ENCODE measurements at places on chromosomes 1 and 21.

DNA sequence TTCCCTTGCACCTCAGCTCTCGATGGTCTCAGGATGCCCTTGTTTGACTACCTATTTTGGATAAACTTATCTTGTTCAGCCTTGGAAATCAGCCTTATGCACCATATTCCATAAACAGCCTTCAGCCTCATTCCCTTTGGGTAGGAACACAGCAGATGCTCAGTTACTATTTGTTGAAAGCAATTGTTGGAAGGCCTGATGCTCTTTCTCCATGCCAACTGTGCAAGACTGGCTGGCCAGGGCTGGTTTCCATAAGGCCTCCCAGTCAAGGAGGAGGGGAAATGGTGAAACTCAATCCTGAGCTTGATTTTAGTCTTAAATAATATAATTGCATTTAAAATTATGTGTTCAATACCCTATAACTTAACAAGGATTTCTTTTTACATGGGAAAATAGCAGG, 121.1 kb upstream of the DEPDC1 start:
- DNase-seq: no peak

DNA sequence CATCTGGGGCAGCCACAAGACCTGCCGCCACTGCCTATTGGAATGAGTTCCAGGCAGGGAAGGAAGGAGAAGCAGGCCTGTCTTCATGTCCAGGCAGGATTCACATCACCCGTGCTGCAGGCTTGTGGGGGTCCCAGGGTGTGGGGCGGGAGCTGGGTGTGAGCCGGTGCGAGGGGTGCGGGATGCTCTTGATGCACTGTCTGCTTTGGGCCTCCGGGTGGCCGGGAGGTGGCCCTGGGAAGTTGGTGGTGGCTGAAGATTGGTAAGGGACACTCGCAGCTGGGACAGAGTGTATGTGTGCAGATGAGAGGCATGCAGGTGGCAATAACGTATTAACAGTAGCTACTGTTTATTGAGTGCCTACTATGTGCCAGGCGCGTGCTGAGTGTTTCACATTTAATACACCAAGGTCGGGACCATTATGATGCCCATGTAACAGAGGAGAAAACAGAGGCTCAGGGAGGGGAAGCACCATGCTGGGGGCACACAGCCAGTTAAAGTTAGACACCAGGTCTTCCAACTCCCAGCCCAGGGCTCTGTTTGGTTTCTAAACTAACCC, 3.3 kb downstream of the CROCC start:
- DNase-seq: no peak

DNA sequence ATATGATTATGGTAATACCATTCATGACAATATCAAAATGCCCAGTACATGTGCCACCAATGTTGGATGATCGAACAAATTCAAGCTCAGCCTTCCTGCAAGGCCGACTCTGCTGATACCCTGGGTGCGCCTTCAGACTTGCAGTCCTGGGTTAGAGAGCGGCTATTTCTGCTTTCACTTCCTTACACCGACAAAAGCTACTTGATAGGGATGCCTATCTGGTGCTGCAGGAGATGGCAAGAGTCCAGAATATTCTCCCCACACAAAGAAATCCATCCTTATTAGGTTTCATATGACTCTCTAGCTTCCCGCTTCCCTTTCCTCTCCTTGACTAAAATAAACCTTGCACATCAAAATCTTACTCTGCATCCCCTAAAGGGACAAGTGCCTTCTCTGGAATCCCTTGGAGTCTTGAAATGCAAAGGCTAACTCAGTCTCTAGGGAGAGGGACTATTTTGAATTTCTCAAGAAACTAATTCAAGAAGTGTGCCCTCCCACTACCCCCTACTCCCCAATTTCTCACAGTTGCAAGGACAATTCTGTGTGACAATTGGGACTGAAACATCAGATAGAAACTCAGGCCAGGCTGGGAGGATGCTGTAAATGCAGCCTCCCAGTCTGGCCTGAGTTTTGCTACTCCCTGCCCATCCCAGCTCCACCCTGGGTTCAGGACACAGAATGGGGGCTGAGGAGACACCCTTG, 103.1 kb upstream of the USP24 start:
- no peak for DNase-seq

GRCh38 chr1:197686231-197686630, 89.0 kb downstream of the DENND1B start:
- no peak for DNase-seq

DNA sequence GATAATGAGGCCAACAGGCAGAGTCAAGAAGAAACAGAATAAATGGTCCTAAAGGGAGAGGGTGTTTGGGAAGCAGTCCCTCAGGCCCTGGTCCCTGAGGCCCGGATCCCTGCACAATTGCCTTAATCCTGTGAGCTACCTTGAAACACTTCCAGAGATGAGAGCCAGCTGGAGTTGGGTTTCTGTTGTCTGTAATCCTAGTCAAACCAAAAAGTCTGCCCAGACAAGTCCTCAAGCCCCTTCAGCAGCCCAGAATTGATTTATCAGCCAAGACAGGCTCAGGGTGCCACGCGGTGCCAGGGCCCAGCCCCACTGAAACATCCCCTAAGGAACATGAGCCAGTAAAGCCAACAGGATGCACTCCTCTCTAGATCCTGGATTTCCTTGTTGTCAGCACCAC, 16.4 kb upstream of the CLSTN1 start:
- no peak for DNase-seq

- no peak for DNase-seq
These were observed 11.7 kb downstream of the CELSR2 start for GRCh38 chr1:109261006-109261405.

DNA sequence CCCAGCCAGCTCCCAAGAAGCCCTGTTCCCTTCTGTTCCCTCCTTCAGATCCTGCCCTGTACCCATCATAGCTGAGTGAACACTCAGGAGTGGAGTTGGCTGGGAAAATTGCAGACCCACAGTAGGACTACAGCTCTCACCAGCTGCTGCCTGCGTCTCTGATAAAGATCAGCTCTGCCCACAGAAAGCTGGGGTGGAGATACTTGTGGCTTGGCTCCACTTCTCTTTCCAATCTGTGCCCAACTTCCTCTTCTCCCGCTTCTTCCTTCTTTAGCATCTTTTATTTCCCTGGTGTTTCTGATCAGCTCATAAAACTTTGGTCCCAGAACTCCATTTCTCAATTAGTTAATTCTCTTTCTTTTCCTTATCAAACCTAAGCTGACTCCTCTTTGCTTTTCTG, 5.5 kb upstream of the CD1A start:
- no peak for DNase-seq

DNA sequence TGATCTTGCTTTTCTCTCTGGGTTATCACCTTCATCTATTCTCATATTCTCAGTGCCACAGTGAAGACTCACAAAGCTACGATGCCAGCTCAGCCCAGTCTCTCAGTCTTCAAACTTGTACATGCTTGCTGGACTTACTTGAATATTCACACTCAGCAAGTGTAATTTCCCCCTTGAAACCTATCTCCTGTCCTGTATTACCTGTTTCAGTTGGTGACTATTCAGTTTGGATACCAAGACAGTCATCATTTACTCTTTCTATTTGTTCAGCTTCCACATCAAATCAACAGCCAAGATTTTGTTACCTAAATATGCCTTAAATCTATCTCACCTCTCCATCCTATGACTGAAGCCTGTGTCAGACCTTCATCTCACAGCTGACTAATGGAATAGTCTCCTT, 209.7 kb downstream of the LRRC7 start:
- DNase-seq: no peak

- DNase-seq: no peak
These were observed 43.0 kb upstream of the TRABD2B start for GRCh38 chr1:48040154-48040553.

DNA sequence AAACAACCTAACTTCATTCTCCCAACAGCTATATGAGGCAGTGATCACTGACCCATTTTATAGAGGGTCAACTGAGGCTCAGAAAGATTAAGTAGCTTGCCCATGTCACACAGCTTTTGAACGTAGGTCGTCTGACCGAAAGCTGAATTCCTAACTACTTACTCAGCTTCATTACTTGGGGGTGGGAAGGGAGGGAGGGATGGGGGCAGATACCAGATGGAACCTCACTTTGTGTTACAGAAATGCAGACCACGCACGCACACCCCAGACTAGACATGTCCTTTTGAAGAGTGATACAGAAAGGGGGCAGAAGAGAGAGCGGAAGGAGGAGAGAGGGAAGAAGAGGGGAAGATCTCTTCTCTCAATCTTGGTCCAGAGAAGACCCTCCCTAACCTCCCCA, 2.3 kb downstream of the ADGRB2 start:
- peak; percentile 21 for DNase-seq

DNA sequence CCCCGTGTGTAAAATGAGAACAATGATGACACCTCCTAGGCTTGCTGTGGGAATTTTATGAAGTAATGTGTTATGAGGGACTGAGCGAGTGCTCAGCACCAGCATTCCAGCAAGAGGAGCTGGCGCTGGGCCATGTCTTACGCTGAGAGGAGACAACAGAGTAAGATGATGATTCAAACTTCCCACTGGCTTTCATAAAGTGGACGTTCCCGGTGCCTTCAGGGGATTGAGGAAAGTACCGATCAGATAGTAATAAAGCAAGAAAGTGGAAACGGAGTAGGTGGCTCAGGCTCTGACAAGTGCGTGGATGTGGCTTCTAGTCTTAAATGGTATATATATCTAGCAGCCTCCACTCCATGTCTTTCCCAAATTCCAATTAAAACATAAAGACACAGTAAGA, 23.8 kb downstream of the EPHA10 start:
- no peak for DNase-seq

GRCh38 chr1:150555971-150556865, 7.0 kb downstream of the ADAMTSL4 start:
- no peak for DNase-seq

GRCh38 chr1:113929750-113930498, 800 bp downstream of the HIPK1 start:
- DNase-seq: no peak

DNA sequence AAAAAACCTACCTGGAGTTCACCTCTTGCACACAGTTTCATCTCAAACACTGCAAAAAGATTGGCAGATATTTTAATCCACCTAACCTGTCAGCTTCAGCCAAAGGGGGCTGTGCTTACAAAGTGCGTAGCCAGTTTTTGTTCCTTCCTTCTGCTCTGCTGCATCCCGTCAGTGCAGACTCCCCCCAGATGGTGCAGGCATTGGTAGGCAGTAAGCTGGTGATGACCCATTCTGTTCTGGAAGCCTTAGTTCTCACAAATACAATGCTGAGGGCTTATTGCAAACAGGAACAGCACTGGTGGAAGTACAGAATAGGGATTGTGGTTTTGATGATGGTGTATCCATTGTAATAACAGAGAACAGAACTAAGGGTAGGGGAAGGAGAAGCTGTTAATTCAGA, 239.5 kb downstream of the RYR2 start:
- DNase-seq: no peak

DNA sequence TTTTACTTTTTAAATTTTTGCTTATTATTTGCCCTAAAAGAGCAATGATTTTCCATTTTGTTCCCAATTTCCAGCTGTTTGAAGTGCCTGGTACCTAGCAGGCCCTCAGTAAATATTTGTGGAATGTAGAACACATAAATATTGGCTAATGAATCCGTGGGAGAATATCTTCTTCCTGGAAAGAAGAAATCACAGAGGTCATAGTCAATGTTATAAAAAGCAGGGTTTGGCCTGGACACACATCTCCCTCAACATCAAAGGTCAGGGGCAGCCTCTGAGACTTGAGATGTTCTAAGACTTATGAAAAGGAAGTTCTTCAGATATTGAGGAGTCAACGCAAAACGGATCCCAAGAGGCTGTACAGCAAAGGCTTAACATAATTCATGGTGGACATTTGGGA, 358.1 kb downstream of the HHAT start:
- no peak for DNase-seq

DNA sequence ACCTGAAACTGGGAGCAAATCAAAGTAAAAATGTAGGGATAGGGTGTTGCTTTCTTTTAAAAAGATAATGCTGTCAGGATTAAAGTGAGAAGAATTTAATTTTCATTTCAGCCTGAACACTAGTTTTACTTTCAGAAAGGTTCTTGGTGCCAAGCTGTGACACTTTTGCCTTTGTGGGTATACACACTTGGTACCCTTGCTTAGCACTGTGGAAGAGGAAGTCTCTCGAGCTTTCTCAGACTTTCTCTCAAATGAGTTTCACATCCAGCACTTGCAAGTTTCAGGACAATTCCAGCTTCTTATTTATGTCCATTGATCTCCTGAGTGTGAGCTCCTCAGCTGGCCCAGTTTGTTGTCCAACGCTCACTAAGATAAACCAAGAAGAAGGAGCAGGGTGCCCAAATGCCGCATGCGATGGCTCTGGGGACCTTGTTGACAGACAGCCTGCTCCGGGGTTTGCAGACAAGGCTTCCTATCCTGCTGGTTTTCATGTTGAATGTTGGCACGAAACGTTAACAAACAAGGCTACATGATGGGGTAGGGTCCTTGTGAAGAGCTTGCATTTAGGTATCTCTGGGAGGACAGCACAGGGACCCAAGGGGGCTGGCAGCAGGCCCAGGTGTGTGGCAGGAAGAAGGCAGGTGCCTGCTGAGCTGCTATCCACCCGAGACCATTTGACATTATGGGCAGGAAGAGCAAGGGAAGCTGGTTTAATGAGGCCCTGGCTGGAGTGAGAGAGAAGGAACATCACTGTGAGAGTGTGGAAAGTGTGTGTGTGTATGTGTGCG, 79.7 kb downstream of the POFUT2 start:
- DNase-seq: no peak

DNA sequence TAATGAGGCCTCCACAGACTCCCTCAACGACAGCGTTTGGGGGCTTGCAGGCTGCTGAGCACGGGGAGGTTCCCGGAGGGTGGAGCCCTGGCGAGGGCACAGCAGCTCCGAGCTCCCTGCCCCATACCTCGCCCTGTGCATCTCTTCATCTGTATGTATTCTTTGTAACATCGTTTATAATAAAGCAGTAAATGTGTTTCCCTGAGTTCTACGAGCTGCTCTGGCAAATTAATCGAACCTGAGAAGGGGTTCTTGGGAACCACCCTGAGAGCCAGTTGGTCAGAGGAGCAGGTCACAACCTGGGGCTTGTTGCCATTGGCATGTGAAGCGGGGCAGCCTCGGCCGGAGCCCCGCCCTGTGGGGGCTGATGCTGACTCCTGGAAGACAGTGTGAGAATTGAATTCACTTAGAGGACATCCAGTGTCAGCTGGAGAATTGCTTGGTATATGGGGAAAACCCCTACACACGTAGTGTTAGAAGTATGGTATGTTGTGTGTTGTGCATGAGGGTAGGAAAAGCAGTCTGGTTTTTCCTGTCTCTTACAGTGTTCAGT, 11.5 kb downstream of the SLC37A1 start:
- no peak for DNase-seq

DNA sequence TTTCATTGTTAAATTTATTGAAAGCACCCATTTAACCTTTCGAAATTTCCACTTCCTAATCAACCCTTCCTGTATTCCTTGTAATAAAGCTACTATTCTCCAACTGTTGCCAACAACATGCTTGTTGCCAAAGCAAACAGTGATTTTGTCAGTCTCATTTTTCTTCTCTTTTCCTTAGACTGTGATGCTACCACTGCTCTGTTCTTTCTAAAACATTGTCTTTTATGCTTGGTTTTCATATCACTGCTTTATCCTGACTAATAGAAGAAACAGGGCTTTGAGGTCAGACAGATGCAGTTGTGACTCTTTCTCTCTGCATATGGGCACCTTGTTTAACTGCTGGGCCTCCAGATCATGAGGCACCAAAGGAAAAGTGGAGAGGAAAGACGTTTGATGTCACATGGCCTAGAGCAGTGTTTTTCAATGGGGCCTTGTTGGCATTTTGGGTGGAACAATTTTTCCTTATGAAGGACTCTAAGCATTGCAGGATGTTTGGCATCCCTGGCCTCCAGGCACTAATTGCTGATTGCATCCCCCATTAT, 56.1 kb downstream of the HMCN1 start:
- no peak for DNase-seq
